ENCODE measurements at places on chromosomes 16 and 17.

DNA sequence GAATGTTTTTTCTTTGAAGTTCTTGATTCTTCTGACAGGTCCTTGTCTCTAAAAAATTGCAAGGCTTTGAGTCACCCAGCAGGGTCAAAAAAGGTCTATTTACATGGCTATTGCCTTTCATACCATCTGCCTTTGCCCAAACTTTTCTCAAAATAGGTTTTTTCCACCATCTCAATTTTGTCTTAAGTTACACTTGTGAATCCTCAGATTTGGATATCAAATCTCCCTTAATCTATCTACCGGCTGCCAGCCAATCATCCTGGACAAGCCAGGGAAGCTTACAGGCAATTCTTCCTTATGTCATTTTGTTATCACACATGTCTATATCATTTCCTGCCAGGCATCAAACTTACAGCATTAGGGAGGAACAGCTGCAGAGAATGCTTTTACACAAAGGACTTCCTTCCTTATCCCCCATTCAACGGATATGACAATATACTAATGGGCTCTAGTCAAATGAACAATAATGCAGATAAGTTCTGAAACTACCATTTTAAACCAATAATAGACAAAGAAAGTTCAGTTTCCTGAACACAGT, 104.1 kb upstream of the CORO6 start:
- DNase-seq: no peak

GRCh38 chr17:1779571-1780131, 17.8 kb downstream of the SERPINF1 start:
- DNase-seq: no peak

- no peak for DNase-seq
Measured at GRCh38 chr17:32621612-32622312, 135.0 kb downstream of the CDK5R1 start.

GRCh38 chr16:54077050-54077821, 209.4 kb downstream of the IRX3 start:
- no peak for DNase-seq

DNA sequence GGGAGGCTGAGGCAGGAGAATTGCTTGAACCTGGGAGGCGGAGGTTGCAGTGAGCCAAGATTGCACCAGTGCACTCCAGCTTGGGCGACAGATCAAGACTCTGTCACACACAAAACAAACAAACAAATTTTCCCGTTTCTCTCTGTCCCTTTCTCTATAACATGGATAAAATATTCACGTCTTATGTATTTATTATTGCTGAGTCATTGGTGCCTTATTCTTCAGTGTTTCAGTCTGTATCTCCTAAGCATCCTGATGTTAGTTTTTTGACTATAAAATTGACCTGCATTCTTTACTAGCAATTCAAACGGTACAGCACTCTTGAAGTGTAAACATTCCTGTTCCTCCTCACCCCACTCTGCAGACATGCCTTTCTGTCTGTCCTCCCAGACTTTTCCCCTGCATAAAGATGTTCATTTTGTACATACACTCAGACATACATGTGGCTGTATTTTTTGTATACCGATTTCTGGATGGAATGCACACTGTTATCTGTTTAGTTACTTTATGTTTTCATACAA, 16.4 kb downstream of the DHODH start:
- DNase-seq: no peak

- no peak for DNase-seq
Measured at GRCh38 chr17:74746922-74747321, 1.5 kb upstream of the NHERF1 start.

- DNase-seq: no peak
Measured at GRCh38 chr17:66730461-66730923, 104.4 kb upstream of the CACNG5 start.

GRCh38 chr17:2438823-2439222, 38.0 kb upstream of the MNT start:
- DNase-seq: no peak

GRCh38 chr16:82400046-82400445, 226.7 kb upstream of the CDH13 start:
- DNase-seq: no peak

DNA sequence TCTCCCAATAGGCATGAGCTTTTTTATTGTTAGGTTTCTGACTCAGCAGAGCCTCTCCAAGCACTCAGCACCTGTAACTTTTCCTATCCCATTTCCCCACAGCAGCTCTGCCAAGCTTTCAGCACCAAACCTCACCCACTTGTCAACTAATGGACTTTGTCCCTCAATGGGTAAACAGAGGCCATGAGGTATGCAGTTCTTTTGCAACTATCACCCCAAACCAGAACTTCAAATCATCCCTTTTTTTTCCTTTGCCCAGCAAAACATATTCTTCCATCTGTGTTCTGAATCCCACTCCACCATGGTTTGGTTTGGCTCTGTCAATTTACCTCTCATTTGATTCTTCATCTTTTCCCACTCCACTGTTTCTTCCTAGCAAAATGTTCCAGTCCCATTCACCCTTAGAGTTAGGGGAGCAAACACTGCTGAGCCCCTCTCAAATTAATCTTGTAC, 58.1 kb downstream of the TOX3 start:
- no peak for DNase-seq

DNA sequence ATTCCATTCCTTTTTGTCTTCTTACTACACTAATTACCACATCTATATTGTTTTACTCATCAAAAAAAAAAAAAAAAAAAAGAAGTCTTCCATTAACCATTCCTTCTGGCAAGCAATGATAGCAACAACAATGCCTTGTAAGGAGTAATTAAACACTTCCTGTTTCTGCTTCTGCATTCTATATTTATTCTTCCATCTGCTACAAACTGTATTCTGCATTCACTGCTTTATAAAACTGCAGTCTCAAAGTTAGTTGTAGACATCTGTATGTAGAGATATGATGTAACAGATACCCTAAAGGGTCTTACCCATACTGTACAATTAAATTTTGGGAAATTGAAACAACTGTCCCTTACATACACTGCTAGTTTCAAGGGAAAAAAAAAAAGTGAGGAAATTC, 28.7 kb upstream of the ABCA6 start:
- no peak for DNase-seq

DNA sequence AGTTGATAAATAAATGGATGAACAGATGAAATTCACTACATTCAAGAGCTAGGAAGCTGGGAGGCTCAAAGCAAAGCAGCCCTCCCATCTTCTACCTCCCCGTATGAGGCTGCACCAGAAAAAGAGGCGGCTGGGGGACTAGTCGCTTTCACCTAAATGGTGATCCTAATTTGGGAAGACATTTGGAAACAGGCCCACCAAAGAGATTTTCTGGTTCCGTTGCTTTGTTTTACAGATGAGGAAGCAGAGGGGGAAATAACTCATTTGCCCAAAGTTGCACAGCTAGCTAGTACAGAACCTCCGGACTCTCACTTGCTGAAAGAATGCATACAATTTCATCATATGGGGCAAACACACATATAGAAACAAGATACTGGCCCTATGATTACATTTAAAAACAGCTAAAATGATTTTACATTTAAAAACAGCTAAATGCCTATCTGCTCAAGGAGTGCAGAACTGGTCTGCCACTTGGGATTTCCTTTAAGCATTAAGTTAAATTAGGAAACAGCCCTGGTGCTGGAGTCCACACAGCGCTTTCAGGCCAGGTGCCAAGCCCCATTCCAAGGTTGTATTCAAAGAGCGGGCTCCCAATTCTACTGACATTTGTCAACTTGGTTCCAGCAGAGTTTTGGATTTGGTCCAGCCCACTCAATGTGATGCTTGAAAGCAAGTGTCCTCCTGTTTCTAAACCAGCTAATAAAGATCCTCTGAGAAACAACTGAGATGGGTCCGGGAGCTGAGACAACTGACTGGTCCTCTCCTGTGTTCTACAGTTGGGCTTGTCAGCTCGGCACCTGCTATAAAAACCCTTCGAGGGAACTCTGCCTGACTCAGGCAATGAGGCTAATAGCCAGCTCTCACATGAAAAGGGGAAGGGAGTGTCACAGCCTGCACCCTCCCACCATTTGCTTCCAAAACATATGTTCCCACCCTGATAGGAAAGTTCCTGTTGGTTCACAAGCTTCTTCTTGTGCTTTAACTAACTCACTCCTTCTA, 11.7 kb downstream of the ERN1 start:
- peak; percentile 16 for DNase-seq

DNA sequence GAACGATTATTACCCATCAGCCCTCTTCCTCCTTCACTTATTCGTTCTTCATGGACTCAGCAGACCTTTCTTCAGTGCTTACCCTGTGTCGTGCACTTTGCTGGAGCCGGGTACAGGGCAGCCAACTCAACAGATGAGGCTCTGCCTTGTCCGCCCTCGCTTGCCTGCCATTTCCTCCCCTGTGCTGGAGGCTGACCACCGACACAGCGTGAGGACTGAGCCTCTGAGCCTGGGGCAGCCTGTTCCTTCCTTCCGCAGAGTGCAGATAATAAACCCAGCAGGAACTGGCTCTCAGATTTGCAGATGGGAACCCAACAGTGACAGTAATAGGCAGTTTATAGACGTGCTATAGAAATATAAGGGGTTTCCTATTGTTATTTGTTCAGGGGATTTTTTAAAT, 7.0 kb upstream of the SLC39A11 start:
- DNase-seq: peak; percentile 71

- DNase-seq: no peak
Measured at GRCh38 chr17:8900626-8901585, 33.4 kb upstream of the PIK3R6 start.

DNA sequence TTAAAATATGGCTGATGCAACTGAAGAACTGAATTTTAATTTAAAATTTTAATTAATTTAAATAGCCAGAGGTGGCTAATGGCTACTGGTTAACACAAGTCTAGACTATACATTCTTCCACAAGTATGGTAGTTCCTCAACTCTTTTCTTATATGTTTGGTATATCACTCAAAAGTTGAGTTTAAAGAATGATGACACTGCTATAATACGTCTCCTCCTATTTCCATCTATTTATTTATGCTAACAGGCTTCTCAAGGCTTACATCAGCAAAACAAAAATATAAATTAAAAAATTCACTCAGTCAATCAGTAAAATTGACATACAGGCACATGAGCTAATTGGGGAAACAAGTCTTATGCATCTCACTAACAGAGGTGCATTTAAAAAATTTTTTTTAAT, 227.9 kb upstream of the PMFBP1 start:
- no peak for DNase-seq

DNA sequence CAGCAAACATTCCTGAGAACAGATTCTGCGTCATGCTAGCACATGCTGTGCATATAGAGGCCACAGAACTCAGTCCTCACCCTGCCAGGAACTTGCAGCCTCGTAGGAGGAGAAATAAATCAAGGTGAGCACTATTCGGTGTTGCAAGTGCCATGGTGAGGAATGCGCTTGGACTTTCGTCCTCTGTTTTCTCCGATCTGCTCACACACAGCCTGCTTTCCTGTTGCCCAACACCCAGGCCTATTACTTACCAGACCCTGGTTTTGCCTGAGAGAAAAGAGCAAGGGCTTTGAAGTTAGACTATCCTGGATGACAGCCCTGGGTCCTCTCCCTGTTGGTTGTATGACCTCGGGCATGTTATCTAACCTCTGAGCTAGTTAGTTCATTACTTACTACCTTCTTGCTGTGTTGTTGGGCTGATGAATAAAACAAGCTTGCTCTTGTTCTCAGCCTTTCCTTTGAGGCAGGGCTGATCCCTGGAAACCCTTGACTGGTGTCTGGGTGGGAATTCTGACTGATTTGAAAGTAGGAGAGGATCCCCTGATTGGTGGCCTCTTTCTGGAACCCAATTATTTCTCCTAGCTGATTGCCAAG, 2.9 kb downstream of the ACSF2 start:
- no peak for DNase-seq

DNA sequence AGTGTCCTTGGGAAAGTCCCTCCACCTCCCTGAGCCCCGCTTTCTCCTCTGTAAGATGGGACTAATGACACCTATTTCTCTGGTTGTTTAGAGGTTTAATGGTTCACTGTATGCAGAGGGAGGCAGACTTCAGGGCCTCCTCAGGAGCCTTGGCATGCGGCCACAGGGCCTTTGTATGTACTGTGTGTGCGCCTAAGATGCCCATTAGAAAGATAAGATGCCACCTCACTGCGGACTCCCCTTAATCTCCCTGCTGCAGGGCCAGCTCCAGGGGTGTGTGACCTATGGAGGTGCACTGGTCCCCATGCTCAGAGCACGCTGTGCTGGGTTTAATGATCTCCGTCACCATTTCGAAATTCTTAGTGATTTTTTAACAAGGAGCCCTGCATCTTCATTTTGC, 59.3 kb downstream of the TMEM235 start:
- DNase-seq: no peak

DNA sequence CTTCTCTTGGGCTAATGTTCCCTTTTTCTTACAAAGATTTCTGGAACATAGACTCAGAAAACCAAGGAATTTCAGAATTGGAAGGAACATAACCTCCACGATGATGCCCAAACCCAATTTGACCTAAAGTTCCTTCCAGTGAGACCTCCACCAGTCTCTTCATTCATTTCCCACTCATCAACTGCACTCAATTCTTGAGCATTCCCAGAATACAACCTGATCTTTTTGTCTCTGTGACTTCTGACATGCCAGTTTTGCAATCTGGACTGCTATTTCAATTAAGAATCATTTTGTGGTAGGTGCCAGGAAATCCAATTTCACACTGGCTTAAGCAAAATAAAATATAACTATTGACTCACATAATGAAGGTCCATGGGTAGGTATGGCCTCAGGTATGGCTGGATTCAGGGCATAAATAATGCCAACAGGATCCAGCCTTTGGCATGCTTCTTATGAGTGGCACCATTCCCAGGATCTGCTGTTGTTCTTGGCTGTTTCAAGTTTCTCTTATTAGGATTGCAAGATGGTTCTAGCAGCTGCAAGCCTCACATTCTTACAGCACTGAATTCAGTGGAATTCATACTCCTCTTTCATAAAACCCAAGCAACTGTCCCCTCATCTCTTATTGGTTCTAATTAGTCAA, 184.3 kb downstream of the HS3ST4 start:
- DNase-seq: no peak

GRCh38 chr17:31558748-31559583, 167.5 kb downstream of the RAB11FIP4 start:
- no peak for DNase-seq
